Liver (tissue), 10 donors: ENCODE measurements at places on chromosomes 5 and 9. TPM values are rescaled to one million over a fixed set of nuclear protein-coding genes. Genes with fewer than 3 reads are reported as not detected.

The MAMDC4 gene
- total RNA-seq = 8.1 TPM

The NOP16 gene
- total RNA-seq = 6.1 TPM

The DOLPP1 gene
- total RNA-seq = 15.6 TPM

The INSL4 gene
- not detected for total RNA-seq

The LHFPL2 gene
- 9.4 TPM for total RNA-seq

The OR1J2 gene
- total RNA-seq = not detected

The PDCD1LG2 gene
- total RNA-seq = 2.5 TPM

The NDUFS6 gene
- total RNA-seq = 33.4 TPM

The SHB gene
- 3.4 TPM for total RNA-seq

The TSSK1B gene
- total RNA-seq = not detected

The GABRA1 gene
- not detected for total RNA-seq

The RASEF gene
- 0.14 TPM for total RNA-seq

The PCDHB5 gene
- 0.42 TPM for total RNA-seq

The SV2C gene
- total RNA-seq = under 0.01 TPM

The EPB41L4B gene
- 42.6 TPM for total RNA-seq

The SLIT3 gene
- total RNA-seq = 0.61 TPM

The LOX gene
- total RNA-seq = 0.84 TPM

The C9orf153 gene
- 0.67 TPM for total RNA-seq

The SAXO1 gene
- total RNA-seq = 0.05 TPM

The SLC24A2 gene
- not detected for total RNA-seq

The TXN gene
- 65.4 TPM for total RNA-seq

The SLC1A3 gene
- total RNA-seq = 3.3 TPM

The PCA3 gene
- total RNA-seq = 0.33 TPM

The TMEM252 gene
- total RNA-seq = not detected

The SLC45A2 gene
- total RNA-seq = 1.3 TPM

The TRPM6 gene
- 0.67 TPM for total RNA-seq

The GNA14 gene
- total RNA-seq = 1.1 TPM

The TAS2R1 gene
- not detected for total RNA-seq
